ENCODE measurements at places on chromosomes 4 and X.

- DNase-seq = no peak
These were observed 955.5 kb upstream of the PRKX start for GRCh38 chrX:4668802-4669536.

- no peak for DNase-seq
These were observed 46.3 kb upstream of the AFAP1 start for GRCh38 chr4:7985891-7986441.

- DNase-seq = no peak
These were observed 6.9 kb downstream of the BLOC1S4 start for GRCh38 chr4:6722891-6723290.

- DNase-seq = peak; percentile 95
These were observed 275.1 kb downstream of the GPM6A start for GRCh38 chr4:175536852-175537453.

DNA sequence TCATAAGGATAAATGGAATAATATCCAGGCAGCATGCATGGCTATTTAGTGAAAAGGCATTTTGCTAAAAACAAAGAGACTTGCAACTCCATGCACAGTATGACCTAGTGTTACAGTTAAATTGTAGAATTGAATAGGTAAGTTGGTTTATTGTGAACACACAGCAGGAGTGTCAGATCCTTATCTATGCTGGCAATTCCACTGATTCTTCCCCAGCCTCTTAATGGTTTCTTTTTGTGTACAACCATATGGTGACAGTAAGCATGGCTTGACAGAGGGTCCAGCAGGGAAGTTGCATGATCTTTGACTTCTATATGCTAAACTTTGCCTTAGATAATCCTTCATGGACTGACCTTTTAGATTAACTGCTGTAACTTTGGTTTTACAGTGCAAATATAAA, 936.6 kb upstream of the EPHA5 start:
- DNase-seq = no peak
